Stimulated activated CD8-positive, alpha-beta memory T cell treated with anti-CD3 and anti-CD28 coated beads, Interleukin-15, amount 100 ng/mL, for 1 hour (primary cell): ENCODE measurements at places on chromosomes 16 and 17.

DNA sequence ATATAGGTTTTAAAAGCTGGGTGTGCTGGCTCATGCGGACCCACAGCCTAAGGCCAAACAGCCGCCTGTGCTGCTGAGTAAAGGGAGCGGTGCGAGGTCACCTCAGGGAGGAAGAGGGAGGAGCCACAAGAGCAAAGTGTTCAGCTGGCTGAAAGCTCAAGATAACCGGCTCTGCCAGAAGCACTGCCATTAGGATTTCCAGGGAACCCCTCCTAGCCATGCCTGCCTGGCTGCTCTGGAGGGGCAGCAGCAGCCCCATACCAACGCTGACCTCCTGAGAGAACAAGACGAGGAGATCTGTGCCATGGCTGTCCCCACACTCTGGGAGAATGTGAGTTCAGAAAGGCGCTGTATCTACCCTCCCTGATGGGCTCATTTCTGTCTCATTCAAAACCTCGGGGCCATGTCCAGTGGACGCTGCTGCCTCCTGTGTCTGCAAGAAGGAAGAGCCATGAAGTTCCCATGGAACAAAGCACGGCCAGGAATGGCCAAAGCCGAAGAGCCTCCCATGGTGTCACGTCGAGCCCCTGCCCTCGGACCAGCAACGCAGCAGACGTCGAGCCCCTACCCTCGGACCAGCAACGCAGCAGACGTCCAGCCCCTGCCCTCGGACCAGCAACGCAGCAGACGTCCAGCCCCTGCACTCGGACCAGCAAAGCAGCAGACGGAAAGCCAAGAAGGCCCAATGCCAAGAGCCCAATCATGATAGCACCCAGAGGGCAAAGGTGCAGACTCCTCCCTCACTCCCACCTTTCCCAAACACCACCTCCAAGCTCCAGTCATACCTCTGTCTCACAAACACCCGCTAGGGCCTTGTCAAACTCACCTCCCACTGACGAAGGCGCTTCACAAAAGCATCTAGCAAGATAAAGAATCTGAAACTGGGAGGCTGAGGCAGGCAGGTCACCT is 107.0 kb downstream of the ANKRD11 start:
- DNase-seq, result no peak

- DNase-seq, result no peak
Observed at GRCh38 chr17:67253384-67253783, 8.4 kb upstream of the HELZ start.

- DNase-seq, result no peak
Observed at GRCh38 chr16:140175-140857, 1.8 kb upstream of the NPRL3 start.

- no peak for DNase-seq
Observed at GRCh38 chr16:65937455-65937854, 429.0 kb upstream of the CDH5 start.

GRCh38 chr16:26795184-26795583 is 271.5 kb upstream of the C16orf82 start:
- DNase-seq, result no peak

DNA sequence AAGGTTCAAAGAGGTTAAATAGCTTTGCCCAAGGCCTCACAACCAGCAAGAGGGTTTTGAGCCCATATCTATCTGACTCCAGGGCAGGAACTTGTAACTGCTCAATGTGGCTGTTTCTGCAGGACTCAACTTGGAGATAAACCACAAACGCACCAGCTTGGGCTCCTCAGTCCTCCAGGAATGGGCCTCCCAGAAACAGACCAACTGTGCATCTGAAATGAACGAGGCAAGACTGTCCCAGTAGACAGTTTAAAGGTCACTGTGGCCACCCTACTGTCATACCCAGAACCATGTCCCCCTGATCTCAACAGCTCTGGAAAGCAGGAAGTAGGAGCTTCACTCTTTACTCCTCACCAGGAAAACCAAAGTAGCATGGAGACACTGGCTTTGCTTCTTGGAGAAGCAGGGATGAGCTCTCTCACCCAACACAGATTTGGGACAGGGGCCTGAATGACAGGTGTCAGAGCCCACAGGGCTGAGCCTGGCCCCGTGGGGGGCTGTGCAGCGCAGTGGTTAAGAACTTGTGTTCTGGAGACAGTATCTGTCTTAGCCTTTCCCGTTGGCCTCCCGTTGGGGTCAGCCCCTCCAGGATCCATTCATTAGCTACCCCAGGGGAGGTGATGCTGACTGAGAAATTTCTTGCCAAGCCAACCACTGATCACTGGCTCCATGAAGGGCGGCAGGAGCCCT is 2.3 kb upstream of the CALB2 start:
- DNase-seq, result no peak

GRCh38 chr16:76409706-76410105 is 132.5 kb downstream of the CNTNAP4 start:
- no peak for DNase-seq

- DNase-seq, result no peak
Observed at GRCh38 chr17:16003841-16004240, 4.2 kb downstream of the TTC19 start.

DNA sequence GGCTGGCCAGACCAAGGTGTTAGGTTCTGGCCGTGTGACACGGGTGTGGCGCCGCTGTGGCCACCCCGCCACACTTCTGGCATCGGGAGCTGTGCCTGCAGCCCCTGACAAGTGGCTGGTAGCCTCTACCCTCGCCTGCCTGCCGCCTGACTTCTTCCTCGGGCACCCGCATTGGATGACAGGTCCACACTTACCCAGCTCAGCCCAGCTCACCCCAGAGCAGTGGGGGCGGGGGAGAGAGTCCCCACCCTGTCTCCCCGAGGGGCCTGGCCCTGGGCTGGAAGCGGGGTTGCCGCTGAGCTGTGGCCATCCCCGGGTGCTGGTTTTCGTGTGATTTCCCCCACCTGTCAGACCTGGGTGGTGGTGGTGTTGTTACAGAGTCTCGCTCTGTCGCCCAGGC is 53.9 kb upstream of the ACSF3 start:
- DNase-seq, result no peak

DNA sequence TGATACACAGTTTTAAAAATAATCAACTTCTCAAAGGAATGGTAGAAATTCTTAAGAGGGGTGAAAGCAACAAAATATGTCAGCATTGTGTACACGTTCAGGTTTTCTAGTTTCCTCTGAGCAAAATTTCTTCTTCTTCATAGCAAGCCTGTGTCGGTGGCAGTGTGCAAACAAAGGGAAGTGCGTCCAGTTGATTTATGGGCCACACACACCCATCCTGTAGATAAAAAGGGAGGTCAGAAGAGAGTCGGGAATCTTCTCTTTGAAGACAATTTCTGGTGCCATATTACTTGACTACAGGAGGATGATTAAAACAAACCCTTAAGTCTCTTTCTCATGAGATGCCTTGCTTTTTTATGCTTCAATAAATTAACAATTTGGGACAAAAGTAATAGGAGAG is 484.1 kb upstream of the SALL1 start:
- no peak for DNase-seq

- DNase-seq, result no peak
Observed at GRCh38 chr16:86353148-86353547, 157.2 kb upstream of the FOXF1 start.

DNA sequence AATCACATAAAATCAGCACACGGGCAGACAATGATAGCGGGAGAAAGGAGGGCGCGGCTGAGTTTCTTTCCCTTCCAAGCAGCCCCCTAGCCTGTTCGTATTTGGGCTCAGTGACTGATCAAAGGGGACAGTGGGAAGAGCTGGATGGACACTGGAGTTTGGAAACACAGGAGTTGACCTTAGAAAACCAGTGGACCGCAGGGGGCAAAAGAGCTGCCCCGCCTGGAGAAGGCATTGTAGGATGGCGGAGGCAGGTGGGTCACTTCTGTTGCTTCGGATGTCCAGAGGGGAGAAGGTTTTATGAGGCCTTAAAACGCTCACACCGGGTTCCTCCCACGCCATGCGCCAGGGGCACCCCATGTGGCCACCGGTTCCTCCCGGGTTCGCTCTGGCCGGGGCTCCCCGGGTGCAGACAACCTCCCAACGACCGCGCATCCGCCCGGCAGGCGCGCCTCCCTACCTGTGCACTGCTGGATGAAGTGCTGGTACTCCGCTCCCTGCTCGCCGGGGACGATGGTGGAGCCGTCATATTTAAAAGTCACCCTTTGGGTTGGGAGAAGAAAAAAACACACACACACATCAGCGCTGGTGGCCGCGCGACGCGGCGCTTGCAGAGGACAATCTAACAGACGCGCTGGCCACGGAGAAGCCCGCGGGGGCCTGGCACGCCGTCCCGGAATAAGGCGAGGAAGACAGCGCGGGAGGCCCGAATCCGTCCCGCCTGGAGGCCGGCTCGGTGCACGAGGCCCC is 662 bp downstream of the COTL1 start:
- no peak for DNase-seq

DNA sequence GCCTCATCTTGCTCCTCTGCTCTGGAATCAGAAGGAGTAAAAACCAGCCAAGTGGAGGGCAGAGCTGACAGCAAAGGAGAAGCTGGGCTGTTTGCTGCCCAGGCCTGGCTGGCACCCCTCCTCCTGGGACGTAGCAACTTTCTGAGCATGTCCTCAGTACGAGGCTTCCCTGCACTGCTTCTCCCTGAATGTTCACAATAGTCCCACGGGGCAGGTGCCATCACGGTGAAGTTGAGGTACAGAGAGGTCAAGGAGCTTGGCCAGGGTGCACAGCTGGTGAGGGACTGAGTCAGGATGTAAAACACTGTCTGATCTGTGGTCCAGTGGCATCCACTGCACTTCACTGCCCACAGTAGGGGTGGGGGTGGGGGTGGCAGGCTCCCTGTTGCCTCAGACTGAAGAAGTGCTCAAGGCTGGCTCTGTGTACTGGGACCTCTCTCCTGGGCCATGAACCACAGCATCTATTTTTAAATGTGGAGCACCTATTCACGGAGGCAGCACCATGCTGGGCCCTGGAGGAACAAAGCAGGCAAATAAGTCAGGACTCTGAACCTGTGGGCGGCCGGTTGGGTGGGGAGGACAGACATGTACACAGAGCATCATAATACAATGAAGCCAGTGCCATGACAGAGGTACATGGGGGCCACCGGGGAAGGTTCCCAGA is 369.5 kb downstream of the SEC14L1 start:
- DNase-seq, result no peak

DNA sequence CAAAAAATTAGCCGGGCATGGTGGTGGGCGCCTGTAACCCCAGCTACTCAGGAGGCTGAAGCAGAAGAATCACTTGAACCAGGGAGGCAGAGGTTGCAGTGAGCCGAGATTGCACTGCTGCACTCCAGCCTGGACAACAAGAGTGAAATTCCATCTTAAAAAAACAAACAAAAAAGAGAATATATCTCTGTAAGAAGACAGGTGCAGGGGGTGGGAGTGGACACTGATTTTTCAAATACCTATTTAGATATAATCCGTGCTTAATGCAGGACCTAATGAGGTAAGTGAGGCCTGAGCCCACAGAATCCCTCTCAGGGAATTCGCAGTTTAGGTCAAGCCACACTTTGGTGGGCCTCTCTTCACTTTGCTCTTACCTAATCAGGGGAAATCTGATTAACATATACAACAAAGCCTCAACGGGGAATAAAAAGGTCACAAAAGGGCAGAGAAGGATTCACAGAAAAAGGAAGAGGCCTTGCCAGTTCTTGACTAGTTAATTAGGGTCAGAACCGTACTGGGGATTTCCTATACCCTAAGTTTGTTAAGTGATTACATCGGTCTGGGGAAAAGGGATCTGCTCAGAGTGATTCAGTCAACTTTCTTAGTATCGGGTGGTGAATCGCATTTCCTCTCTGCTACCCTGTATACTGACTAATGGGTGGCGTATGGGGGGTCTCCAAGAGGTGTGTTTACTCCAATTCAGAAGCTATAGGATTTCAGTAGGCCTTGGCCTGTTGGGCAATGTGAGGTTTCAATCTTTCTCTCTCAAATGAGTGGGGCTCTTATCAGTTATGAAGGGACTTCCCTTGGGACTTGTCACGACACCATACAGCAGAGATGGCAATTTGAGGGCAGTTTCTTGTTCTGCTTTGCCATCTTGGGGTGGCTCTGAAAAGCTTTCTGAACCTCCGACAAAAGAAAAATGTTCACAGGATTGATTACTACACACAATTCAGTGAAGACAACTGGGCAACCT is 1.9 kb upstream of the NFAT5 start:
- DNase-seq, result no peak

- no peak for DNase-seq
Observed at GRCh38 chr16:70790815-70791214, 10.1 kb downstream of the VAC14 start.

GRCh38 chr16:11256661-11257130 is 692 bp upstream of the SOCS1 start:
- DNase-seq, result no peak

DNA sequence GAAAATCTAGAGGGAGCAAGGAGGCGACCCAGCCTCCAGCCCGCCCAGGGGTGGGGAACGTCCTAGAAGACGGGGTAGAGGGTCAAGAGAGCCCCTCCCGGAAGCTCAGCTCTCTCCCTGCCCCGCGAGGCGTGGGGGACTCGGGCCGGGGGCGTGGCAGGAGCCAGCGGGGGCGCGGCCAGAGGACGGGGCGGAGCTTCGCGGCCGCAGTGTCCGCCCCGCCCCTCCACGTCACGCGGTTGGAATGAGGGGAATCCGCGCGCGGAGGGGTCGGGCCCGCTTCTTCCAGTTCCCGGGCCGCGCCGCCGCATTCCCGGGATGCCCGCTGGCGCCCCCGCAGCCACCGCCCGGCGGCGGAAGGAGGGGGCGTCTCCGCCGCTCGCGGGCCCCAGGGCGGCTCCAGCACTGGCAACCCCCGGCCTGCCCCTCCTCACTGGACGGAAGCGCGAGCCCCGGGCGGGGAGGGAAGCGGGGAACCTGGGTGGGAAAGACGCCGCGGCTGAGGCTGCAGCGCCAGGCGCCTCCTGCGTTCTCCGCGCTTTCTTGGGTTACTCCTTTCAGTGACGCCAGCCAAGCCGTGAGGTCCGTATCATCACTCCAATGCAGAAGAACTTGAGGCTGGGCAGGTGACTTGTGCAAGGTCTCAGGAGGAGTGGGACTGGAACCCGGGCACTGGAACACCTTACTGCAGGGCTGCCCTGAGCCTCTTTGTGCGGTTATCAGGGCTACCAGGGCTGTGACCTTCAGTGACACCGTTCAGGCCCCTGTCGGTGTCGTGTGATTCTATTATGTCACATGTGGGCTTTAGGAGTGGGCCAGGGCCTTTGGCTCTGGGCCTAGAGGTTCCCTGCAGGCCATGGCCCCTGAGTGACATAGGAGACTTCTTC is 4.3 kb downstream of the MYO1C start:
- peak; percentile 59 for DNase-seq

DNA sequence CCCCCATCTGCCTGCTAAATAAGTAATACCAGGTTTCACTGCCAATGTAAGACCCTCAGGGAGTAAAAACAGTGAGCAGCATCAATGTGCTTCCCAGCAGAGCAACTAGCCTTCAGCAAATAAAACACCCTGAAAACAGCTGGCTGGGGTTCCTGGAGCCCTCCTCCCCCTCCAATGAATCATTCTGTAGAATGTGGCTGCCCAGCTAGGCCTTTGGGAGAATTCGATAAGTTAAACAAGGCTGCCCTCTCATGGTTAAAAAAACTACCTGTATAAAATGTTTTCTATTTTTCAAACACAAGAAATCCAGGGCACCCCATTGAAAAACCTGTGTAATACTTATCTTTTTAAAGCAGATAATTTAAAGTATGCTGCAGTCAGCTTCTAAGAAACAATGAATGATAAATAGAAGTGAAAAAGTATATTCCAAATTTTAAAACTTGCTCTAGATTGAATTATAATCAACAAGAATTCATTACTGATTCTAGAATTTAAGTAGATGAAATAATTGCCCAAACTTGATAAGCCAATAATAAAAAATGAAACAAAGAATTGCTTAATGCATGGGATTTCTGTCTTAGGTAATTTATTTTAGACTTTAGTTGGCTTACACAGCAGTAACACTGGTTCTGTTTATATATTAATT is 9.4 kb upstream of the TOM1L1 start:
- no peak for DNase-seq
